Hindlimb muscle (tissue), 1 donor: ENCODE measurements at places on chromosomes 13 and 19. TPM values are rescaled to one million over a fixed set of nuclear protein-coding genes. Genes with fewer than 3 reads are reported as not detected.

Gene CYP4F3
- 0.08 TPM for polyA plus RNA-seq

GRCh38 chr19:38812009-38812840, 520 bp downstream of the LGALS4 start:
- DNase-seq, result no peak

DNA sequence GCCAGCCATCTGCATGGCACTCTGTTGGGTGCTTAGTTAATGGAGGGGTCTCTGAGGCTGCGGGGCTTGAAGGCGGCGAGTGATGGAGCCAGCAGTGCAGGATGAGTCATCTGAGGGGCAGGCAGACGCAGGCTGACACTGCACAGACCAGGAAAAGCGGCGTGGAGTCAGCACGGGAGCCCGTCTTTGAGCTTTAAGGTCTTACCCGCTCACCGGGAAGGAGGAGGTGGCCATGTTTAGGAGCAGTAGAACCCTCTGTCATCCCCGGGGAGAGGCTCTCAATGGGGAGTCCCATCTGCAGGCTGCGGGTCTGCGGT, 13.1 kb downstream of the NAXD start:
- no peak for DNase-seq

Gene NLRP5
- not detected for polyA plus RNA-seq

DNA sequence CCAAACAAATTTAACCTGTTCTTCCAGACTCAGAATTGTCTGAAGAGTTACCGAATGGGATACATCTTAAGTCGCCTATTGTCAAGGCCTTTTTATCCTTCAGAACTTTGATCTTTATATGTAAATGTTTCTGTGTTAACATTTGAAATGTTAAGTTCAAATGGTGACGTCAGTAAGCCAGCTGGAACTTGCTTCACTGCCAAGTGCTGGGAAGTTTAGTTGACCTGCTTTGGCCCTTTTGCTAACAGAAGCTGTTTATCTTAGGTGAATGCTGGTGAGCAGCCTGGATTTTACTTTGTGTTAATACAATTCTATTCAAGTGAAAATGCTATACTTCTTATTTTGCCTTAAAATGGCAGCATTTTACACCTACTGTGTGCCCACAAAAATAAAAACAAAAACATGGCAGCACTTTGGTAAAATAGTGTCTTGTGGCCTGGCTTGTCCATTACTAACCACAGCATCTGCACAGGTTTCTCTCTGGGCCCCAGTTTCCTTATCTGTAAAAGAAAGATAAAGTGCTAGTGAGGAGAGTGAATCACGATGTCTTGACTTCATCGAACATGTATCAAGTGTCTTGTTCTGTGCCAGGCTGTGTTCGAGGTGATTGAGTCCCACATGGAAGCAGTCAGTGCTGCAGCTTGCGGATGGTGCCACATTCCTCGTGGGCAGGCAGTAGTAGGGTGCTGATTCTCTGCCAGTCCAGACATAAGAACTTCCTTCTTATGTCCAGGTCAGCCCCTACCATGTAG, 2.2 kb downstream of the NAXD start:
- no peak for DNase-seq

Gene ZNF223
- polyA plus RNA-seq, result 3.5 TPM

DNA sequence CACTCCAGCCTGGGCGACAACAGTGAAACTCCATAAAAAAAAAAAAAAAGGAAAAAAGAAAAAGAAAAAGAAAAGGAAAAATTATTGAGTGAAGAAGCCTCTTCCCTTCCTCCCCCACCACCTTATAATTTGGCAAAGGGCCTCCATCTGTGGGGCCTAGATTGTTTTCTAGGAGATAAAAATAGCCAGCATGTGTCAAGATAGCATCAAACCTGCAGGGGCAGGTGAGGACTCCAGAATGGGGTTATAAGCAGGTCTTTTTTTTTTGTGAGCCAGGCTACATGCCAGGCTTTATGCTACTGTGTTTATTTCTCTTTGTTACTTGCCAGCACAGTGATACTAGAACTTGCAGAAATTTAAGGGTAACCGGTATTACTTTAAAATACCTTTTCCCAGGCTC, 11.7 kb upstream of the TRIM13 start:
- no peak for DNase-seq

- no peak for DNase-seq
These were observed 295.9 kb downstream of the GPC6 start for GRCh38 chr13:93522501-93522900.

GRCh38 chr13:87872813-87873212, 201.6 kb downstream of the SLITRK5 start:
- no peak for DNase-seq

Gene FSD1
- 1.2 TPM for polyA plus RNA-seq

- no peak for DNase-seq
These were observed 114.3 kb downstream of the SIPA1L3 start for GRCh38 chr19:38021352-38021751.

- DNase-seq, result no peak
These were observed 8.7 kb downstream of the EML2 start for GRCh38 chr19:45630463-45630862.

DNA sequence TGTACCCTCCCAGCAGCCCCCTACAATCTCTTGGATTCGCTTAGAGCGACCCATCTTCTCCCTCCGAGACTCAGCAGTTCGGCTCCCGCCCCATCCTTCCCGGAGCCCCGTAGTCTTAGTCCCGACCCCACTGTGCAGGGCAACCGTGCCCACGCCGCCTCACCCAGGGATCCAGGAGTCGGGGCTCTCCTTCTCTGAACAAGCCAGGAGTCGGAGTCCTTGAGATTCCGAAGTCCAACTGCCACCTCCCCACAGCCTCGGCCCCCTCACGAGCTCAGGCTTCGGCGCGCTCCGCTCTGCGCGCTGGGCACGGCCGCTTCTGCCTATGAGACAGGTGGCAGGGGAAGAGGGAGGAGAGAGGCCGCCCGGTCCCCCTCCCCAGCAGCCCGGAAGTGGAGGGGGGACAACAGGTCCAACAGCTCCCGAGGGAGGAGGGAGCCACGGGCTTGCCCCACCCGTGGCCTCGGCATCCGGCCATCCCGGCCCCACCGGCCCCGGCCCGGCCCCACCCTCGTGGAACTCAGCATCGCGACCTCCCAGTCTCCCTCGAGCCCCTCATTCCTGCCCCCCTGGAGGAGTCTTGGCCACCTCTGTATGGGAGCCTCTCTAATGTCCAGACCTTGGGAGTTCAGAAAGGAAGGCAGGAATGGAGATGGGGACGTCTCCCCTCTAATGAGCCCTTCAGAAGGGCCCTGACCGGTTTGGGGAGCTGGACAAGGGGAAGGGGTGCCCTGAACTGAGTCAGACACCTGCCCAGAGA, at the start of gene PHLDB3:
TSS of gene PHLDB3 (minus strand) at position 321 of the 760 bp plus-strand sequence. CDS start 628 bp downstream, outside the sequence.
- peak; percentile 34 for DNase-seq

GRCh38 chr13:44690376-44690775, 114.2 kb upstream of the TSC22D1 start:
- DNase-seq, result no peak

Gene ZNF682
- polyA plus RNA-seq, result 6.2 TPM

GRCh38 chr13:44017756-44018309, 138.1 kb downstream of the LACC1 start:
- no peak for DNase-seq

DNA sequence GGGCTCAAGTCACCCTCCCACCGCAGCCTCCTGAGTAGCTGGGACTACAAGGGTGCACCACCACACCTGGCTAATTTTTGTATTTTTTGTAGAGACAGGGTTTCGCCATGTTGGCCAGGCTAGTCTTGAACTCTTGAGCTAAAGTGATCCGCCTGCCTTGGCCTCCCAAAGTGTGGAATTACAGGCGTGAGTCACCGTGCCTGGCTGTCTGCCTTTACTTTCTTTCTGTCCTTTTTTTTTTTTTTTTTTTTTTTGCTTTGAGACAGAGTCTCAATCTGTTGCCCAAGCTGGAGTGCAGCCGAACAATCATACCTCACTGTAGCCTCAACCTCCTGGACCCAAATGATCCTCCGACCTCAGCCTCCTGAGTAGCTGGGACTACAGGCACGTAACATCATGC, 25.0 kb upstream of the OR1M1 start:
- DNase-seq, result no peak

Gene TINCR
- 0.86 TPM for polyA plus RNA-seq

DNA sequence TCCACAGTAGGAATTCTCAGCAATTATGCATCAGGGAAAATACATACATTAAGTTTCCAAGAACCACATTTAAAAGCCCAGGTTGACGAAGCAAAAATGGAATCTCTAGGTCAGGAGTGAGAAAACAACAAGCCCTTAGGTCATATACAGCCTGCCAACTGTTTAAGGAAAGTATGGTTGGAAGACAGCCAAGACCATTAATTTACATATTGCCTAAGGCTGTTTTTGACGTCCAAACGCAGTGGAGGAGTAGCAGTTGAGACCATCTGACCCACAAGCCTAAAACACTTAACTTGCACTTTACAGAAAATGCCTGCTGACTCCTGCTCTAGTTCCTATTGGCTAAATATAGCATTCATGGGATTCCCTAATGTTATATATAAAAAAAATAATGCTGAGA, 299.0 kb downstream of the ITGBL1 start:
- no peak for DNase-seq

Gene TMEM59L
- 3.5 TPM for polyA plus RNA-seq

DNA sequence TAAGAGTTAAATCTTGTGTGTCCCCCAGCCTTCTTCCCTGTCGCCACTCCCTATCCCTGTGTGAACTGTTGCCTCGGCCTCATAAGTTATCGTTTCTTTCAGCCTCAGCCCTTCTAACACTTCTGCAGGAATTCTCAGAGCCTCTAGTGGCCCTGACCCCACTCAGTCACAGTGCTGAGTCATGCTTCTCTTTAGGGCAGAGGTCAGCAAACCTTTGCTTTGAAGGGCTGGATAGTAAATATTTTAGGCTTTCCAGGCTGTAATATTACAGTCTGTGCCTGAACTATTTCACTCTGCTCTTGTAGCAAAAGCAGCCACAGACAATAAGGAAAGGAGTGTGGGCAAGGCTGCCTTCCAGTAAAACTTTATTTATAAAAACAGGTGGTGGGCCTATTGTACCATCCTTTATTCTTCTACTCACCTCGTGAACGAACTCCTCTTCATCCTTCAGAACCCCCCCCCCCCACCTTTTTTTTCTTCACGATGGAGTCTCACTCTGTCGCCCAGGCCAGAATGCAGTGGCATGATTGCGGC, 22.1 kb downstream of the MYO9B start:
- no peak for DNase-seq

GRCh38 chr19:28489126-28489660, 723.8 kb downstream of the UQCRFS1 start:
- no peak for DNase-seq

DNA sequence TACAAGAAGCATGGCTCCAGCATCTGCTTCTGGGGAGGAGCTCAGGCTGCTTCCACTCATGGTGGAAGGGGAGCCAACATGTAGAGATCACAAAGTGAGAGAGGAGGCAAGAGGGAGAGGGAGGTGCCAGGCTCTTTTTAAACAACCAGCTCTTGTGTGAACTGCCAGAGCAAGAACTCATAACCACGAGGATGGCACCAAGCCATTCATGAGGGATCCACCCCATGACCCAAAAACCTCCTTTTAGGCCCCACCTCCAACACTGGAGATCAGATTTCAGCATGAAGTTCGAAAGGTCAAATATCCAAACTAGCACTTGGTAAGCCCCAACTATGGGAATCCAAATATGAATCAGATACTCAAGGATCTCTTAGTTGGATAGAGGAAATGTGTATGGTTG, 131.2 kb downstream of the RXFP2 start:
- DNase-seq, result no peak

GRCh38 chr19:10155839-10156238, 36.1 kb upstream of the EIF3G start:
- no peak for DNase-seq

DNA sequence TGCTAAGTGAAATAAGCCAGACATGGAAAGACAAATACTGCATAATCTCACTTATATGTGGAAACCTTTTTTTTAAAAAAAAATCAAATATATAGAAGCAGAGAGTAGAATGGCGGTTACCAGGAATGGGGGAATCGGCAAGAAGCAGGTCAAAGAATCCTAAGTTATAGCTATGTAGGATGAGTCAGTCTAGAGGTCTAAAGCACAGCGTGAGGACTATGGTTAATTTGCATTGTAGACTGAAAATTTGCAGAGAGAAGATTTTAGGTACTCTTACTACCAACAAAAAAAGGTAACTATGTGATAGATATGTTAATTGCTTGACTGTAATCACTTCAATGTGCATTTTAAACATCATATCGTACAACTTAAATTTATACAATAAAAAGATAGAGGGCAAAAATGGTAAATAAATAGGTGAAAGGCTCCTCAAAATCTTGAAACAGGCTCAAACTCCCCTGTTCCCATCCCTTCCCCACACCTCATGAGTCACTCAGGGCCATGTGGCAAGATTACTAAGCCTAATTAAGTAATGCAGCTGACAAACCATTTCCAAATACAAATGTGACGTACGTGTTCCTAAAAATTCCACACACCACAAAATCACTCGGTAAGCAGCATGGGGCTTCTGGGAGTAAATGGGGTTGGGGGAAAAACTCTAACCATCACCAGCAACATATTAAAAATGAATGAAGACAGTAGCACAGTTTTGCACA, 159.0 kb downstream of the USP12 start:
- no peak for DNase-seq

Gene POU4F1
- 13.2 TPM for polyA plus RNA-seq

Gene ZNF57
- 3.2 TPM for polyA plus RNA-seq

Gene C19orf67
- polyA plus RNA-seq, result not detected

GRCh38 chr13:54301085-54301484, 1272.5 kb downstream of the OLFM4 start:
- no peak for DNase-seq

- DNase-seq, result peak; percentile 54
These were observed 903 bp downstream of the LATS2 start for GRCh38 chr13:21060338-21061028.

- DNase-seq, result peak; percentile 53
These were observed 170.9 kb downstream of the LACC1 start for GRCh38 chr13:44050450-44051063.

- DNase-seq, result no peak
These were observed 14.5 kb upstream of the RAB20 start for GRCh38 chr13:110576070-110576394.

Gene KLF2
- polyA plus RNA-seq, result 88.4 TPM

- no peak for DNase-seq
These were observed 4.7 kb downstream of the AKAP11 start for GRCh38 chr13:42276683-42277082.

Gene OR7A5
- polyA plus RNA-seq, result not detected

Gene PBX4
- 2.3 TPM for polyA plus RNA-seq

DNA sequence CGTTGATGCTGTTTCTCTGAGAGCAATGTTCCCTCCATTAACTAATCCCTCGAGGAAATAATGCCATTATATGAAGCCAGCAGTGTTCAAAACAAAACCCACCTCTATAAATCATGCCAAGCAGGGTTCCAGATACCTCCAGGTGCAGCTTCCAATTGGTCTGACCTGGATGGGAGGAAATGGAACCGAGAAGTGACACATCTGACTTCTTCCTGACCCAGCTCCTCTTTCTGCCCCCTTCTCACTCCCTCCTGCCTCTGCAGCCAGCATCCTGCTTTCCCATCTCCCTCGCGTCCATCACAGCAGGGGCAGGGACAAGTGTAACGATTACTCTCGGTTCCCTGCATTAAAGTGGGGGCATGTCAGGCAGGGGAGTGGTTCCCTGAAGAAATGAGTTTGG, 37.5 kb downstream of the HSPH1 start:
- no peak for DNase-seq
